ENCODE measurements at places on chromosomes 5 and 9. TPM values are rescaled to one million over a fixed set of nuclear protein-coding genes. Genes with fewer than 3 reads are reported as not detected.
A peak's percentile ranks its signal among the peaks of the same experiment; 100 is the strongest.

- no peak for DNase-seq
Observed at GRCh38 chr9:84357275-84357674, 16.7 kb upstream of the SLC28A3 start.

GRCh38 chr5:169717288-169717687, 80.2 kb downstream of the DOCK2 start:
- peak; percentile 30 for DNase-seq

Gene ZNF658
- total RNA-seq: 6.3 TPM

GRCh38 chr5:34583167-34583566, 73.0 kb upstream of the RAI14 start:
- no peak for DNase-seq

DNA sequence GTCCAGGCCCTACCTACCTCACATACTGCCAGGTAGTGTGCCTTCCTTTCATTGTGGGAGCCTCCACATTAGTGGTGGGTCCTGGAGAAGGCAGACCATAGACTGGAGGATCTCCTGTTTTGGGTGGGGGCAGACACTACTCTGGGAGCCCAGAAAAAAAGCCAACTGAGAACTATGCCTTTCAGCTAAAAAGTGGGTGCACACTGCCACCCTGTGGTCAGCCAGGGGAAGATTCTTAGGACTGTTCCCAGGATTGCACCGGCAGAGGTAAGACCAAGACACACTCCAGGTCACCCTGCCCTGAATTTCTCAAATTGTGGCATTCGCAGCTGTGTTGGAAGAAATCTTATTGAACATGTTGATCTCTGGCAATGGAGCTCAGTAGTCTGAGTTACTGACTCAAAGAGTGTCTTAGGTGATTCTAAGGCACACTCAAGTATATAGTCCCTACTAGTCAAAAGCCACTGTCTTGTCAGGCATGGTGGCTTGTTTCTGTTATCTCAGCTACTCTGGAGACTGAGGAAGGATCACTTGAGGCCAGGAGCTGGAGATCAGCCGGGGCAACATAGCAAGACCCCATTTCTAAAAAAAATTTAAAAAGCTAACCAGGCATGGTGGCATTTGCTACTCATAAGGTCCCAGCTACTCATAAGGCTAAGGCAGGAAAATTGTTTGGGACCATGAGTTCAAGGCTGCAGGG, 3.6 kb downstream of the SIGMAR1 start:
- peak; percentile 64 for DNase-seq

- DNase-seq: no peak
Observed at GRCh38 chr5:5658226-5658625, 235.7 kb downstream of the ICE1 start.

DNA sequence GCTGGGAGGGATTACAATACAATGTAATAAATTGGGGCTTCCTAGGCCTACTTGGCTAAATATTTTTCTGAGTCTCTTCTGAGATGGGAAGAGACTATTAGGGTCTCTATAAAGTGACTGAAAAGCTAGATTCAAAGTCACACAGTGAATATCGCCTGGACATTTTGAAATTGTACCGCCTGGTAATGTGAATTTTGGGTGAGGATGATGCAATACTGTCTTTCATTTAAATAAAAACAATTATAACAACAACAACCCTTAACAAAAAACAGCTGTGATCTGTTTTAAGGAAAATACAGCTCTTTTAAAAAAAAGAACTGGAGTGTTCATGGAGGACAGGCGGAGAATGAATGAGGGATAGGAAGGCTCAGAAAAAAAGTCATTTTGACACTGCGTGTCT, 615.0 kb downstream of the RAB3C start:
- DNase-seq: no peak

- no peak for DNase-seq
Observed at GRCh38 chr9:35917261-35917660, 8.0 kb downstream of the SPAAR start.

Data from IMR-90 (cell line).